ENCODE measurements at places on chromosomes 13 and 19. TPM values are rescaled to one million over a fixed set of nuclear protein-coding genes. Genes with fewer than 3 reads are reported as not detected.

Gene MBD3L3
- not detected for total RNA-seq

Gene C1QTNF9
- not detected for total RNA-seq

Gene CPB2
- total RNA-seq, result not detected

Gene CLC
- not detected for total RNA-seq

Gene SULT2B1
- total RNA-seq, result 0.34 TPM

Gene RHPN2
- total RNA-seq, result 0.52 TPM

Gene CEACAM16
- 0.69 TPM for total RNA-seq

Gene CYP2F1
- total RNA-seq, result not detected

Gene KBTBD6
- 11.1 TPM for total RNA-seq

Gene LIPE
- 11.2 TPM for total RNA-seq

Gene SRRM5
- 0.43 TPM for total RNA-seq

DNA sequence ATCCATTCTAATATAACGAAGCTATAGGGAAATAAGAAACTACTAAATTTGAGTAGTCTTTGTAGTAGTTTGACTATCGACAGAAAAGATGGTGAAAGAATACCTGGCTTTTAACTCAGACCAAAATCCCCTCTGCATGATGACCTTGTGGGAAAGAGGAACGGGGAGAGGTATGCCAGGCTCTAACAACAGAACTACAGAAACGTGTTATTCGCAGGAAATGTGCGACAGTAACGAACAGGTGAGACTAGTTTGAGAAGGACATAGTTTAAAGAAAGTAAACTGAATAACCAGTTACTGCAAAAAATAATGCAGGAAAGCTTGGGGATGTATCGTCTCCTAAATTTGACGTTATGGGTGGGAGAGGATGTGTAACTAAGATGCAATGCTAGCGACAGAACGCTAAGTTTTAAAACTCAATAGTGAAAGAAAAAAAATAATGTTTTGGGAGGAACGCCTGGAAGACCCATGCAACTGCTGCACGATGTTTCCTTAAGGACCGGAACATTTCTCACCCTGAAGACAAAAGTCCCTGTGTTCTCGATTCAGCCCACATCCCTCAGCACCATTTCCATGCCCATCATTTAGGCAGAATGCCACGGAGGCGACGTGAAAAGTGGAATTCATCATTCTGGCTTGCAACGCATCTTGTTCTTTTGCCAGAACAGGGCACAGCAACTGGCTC lies 1.6 kb upstream of the RAP2A start:
- no peaks in the 10 kb centered on the region for H3K36me3 ChIP-seq
- no peak overlapping the region for H3K27ac ChIP-seq
- no peaks in the 10 kb centered on the region for H3K27me3 ChIP-seq
- DNase-seq, result no peak

DNA sequence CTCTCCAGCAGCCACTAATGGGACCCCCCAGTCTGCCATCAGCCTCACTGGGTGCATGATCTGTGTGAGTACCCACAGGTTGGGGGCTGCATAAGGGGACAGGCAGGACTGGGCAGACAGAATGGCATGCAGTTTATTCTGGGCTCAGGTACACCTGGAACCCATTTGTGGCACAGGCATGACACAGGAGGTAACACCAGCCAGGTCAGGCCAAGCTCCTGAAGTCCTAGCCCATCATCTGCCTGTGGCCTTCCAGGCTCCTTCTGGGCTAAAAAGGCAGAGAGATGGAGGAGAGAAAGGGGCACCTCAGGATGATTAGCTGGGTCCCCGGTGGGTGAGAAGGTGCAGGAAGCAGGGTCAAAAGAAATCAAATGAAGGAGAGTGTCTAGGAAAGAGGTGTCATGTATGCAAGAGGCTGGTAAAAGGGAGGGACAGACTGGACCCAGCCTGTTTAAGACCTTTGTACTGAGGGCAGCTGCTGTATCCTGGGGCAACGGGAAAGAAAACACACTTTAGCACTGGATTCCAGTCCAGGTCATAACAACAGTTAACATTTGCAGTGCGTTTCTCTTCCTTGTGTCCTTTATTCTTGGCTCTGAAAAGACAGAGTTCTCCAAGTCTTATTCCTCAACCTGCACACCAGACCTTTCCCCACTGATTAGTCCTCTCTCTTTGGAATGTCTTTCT lies 20.2 kb upstream of the DGKH start:
- H3K4me3 ChIP-seq, result no peak overlapping the region
- H3K4me1 ChIP-seq, result no peaks in the 10 kb centered on the region
- no peak overlapping the region for H3K27ac ChIP-seq
- no peaks in the 10 kb centered on the region for H3K36me3 ChIP-seq
- DNase-seq, result no peak
- H3K27me3 ChIP-seq, result no peaks in the 10 kb centered on the region

DNA sequence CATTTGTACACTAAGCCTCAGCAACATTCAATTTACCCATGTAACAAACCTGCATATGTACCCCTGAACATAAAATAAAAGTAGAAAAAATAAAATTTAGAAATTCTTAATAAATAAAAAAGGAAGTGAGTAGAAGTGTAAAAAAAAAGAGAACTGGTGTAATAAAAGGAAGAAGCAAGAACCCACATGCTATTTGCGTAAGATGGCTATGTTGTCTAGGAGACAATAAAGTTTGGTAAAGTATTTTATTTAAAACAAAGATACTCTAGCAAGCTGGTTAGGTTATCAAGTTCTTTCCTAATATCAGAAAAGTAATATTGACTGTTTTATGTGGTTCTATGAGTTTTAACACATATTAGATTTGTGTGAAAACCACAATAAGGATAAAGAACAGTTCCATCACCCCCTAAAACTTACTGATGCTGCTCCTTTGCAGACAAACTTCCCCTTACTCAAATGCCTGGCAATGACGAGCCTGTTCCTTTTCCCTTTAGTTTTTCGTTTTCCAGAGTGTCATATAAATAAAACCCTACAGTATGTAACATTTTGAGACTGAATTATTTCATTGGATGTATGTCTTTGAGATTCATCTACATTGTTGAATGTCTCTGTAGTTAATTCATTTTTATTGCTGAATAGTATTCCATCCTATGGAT lies 98.9 kb downstream of the TNFSF13B start:
- DNase-seq, result no peak
- no peaks in the 10 kb centered on the region for H3K36me3 ChIP-seq
- H3K27me3 ChIP-seq, result no peaks in the 10 kb centered on the region
- no peak overlapping the region for H3K4me3 ChIP-seq
- no peaks in the 10 kb centered on the region for H3K4me1 ChIP-seq

- no peaks in the 10 kb centered on the region for H3K27me3 ChIP-seq
- H3K36me3 ChIP-seq, result no peaks in the 10 kb centered on the region
- no peak overlapping the region for H3K4me3 ChIP-seq
- no peak for DNase-seq
These were observed 5.2 kb upstream of the ZNF836 start for GRCh38 chr19:52176574-52176973.

DNA sequence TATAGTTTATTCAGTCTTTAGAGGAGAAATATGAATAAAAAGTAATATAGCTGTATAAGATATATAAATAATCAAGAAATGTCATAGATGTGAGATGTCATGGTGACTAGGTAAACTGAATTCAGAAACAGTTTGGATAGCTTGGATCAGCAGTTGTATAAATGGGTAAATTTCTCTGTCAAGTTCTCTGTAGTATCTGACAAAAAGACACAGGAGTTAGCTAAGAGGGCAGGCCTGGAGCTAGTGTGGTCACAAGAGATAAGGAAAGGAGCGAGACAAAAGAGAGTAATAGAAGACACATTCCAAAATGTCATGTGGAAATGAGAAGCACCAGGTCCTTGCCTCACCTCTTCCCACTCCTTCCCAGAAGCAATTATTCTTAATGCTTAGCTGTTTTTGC lies 349.0 kb downstream of the LMO7 start:
- no peaks in the 10 kb centered on the region for H3K36me3 ChIP-seq
- no peak overlapping the region for H3K4me3 ChIP-seq
- H3K4me1 ChIP-seq, result no peaks in the 10 kb centered on the region
- no peak for DNase-seq

- no peak overlapping the region for H3K4me3 ChIP-seq
- no peaks in the 10 kb centered on the region for H3K27me3 ChIP-seq
- H3K27ac ChIP-seq, result no peak overlapping the region
- no peaks in the 10 kb centered on the region for H3K36me3 ChIP-seq
- no peak for DNase-seq
These were observed 240.9 kb downstream of the LIG4 start for GRCh38 chr13:107974409-107974808.

DNA sequence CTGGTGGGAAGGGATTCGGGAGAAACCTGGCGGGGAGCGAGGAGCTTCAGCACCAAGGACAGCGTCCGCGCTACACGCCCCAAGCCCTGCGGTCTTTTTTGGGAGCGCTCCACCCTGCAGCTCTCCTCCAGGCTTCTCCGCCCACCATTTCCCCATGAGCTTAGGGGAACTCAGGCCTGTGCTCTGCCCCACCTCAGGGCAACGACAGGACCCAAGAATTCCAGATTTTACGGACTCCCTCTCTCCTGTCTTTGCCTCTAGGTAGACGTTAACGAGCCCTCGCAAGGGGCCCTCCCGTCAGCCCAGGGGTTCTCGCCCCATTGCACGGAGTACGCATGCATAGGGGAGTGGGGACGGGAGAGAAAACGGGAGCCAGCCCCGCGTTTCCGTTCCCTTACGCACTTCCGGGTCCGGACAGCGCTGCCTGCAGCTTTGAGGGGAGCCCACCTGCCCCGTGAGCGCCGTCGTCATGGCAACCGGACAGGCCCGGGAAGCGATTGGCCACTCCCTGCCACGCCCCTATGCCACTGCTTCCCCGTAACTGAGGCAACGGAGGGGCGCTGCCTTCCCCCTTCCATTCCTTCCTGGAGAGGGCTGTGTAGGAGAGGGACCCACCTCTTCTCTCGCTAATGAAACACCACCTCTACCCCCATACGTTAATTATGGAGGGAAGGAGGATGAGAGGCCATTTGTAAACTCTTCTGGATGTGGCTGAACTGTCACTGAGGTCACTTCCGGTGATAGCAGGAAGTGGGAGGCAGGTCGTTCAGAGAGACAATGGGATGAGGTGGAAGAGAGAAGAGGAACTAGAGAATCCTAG lies 20.8 kb downstream of the NOVA2 start:
- peaks cover 8% of the 10 kb centered on the region for H3K27me3 ChIP-seq
- peak; percentile 61 for DNase-seq
- H3K4me3 ChIP-seq, result no peak overlapping the region
- no peak overlapping the region for H3K27ac ChIP-seq

DNA sequence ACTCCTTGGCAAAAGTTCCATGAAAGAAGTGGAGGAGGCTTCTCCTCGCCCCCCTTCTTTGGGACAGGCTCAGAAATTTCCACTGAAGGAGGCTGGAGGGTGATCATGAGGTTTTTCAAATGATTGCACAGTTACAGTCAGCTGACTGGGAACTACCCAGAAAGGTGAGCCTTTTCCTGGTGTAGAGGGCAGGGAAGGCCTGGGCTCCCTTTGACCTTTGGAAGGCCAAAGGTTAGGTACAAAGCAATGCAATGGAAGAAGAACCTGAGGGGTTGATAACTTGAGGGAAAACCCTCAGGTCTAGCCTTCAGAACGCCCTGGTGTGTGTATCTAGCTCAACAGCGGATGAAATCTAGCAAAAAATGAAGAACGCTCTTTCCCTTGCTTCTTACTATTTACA lies 50.1 kb upstream of the SLC15A1 start:
- no peak overlapping the region for H3K27ac ChIP-seq
- no peaks in the 10 kb centered on the region for H3K4me1 ChIP-seq
- H3K27me3 ChIP-seq, result no peaks in the 10 kb centered on the region
- H3K4me3 ChIP-seq, result no peak overlapping the region

GRCh38 chr13:113207890-113208420 lies 514 bp downstream of the PCID2 start:
- H3K4me1 ChIP-seq, result peaks cover 15% of the 10 kb centered on the region
- peak overlapping the region; percentile 95 for H3K4me3 ChIP-seq
- H3K27me3 ChIP-seq, result no peaks in the 10 kb centered on the region

GRCh38 chr13:41213316-41213715 lies 18.9 kb upstream of the KBTBD7 start:
- no peaks in the 10 kb centered on the region for H3K27me3 ChIP-seq
- H3K4me3 ChIP-seq, result no peak overlapping the region
- H3K27ac ChIP-seq, result no peak overlapping the region
- H3K4me1 ChIP-seq, result no peaks in the 10 kb centered on the region

GRCh38 chr13:109569958-109570711 lies 216.2 kb downstream of the IRS2 start:
- H3K27ac ChIP-seq, result no peak overlapping the region
- H3K36me3 ChIP-seq, result no peaks in the 10 kb centered on the region
- peak; percentile 2 for DNase-seq
- H3K4me1 ChIP-seq, result no peaks in the 10 kb centered on the region
- H3K4me3 ChIP-seq, result no peak overlapping the region

DNA sequence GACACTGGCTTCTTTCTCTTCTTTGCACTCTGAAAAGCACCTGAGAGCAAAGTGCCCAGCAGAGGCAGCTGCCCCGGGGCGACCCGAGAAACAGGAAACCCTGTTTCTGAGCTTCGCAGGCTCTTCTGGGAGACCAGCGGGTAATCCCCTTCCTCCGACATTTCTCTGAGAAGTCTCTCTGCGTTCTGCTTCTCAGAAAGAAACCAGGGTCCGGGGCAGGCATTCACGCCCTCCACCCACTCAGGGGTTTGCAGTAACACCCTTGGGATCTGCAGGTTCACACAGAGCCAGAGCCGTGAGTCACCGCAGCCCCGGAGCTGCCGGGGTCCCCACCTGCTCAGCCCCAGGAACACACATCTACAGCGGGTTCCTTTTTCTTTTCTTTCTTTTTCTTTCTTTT lies 86.0 kb downstream of the GADD45B start:
- DNase-seq, result no peak
- no peak overlapping the region for H3K27ac ChIP-seq
- no peaks in the 10 kb centered on the region for H3K4me1 ChIP-seq
- H3K36me3 ChIP-seq, result no peaks in the 10 kb centered on the region

DNA sequence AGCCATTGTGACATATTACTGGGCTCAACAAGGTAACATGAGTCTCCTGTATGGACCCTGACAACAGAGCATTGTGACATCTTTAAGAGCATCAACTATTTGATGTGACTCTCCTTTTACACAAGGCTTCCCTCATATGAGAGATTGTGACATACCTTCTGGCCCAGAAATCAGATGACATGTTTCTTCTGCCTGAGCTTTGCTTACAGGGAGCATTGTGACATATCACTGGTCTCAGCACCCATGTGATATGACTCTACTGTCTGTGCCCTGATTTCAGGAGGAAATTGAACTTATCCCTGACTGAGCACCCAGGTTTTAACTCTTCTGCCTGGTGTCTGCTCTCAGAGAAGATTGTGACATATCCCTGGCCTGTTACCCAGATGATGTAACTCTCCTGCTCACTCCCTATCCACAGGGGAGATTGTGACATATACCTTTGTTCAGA lies 15.9 kb upstream of the ZNF681 start:
- H3K27ac ChIP-seq, result no peak overlapping the region
- no peak for DNase-seq
- no peak overlapping the region for H3K4me3 ChIP-seq
- no peaks in the 10 kb centered on the region for H3K27me3 ChIP-seq

- no peaks in the 10 kb centered on the region for H3K36me3 ChIP-seq
- peaks cover 17% of the 10 kb centered on the region for H3K27me3 ChIP-seq
- no peak overlapping the region for H3K27ac ChIP-seq
- peaks cover 13% of the 10 kb centered on the region for H3K4me1 ChIP-seq
- no peak overlapping the region for H3K4me3 ChIP-seq
These were observed 3.5 kb downstream of the GPC5 start for GRCh38 chr13:91401920-91402319.

GRCh38 chr13:29369060-29369743 lies 226.3 kb downstream of the SLC7A1 start:
- H3K36me3 ChIP-seq, result no peaks in the 10 kb centered on the region
- no peak for DNase-seq
- no peaks in the 10 kb centered on the region for H3K4me1 ChIP-seq
- no peaks in the 10 kb centered on the region for H3K27me3 ChIP-seq
- H3K4me3 ChIP-seq, result no peak overlapping the region

Measured in adrenal gland (tissue), 19 donors.